ENCODE measurements at places on chromosomes 6 and 20.

- no peak for DNase-seq
Observed at GRCh38 chr6:27891320-27891875, 20.8 kb downstream of the OR2B2 start.

- DNase-seq = peak; percentile 92
Observed at GRCh38 chr20:3811467-3812258, 8.7 kb upstream of the AP5S1 start.

DNA sequence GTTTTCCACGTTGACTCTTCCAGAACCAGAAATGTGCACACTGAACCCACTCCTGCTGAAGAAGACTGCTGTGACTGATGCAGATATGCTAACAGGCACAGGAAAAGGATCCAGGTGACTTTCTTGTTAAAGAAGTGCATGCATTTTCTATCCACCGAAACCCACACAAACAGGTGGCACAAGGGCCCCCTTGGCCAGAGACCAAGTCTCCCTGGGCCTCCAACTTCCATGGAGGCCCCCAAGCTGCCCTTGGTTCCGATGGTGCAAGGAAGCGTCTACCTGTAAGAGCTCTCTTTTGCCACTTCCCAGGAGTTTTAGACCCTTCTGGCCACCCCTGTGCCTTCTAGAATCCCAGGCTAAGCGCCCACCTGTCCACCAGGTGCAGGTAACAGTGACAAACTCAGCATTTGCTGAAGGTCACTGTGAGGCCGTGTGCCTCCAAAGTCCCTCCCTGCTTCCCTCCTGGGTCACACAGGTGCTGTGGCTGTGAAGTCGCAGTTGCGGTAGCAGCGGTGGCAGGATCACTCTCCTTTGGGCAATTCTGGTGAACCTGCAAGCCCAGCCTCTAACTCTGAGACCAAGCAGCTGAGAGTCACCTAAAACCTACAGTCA is 134.8 kb downstream of the PXDC1 start:
- no peak for DNase-seq

- DNase-seq = no peak
Observed at GRCh38 chr20:18585134-18585533, 2.7 kb upstream of the DTD1 start.

- no peak for DNase-seq
Observed at GRCh38 chr6:48475275-48475674, 364.3 kb upstream of the PTCHD4 start.

- DNase-seq = no peak
Observed at GRCh38 chr6:163395831-163396185, 18.7 kb upstream of the QKI start.

- DNase-seq = no peak
Observed at GRCh38 chr20:41394081-41394480, 27.5 kb upstream of the EMILIN3 start.

DNA sequence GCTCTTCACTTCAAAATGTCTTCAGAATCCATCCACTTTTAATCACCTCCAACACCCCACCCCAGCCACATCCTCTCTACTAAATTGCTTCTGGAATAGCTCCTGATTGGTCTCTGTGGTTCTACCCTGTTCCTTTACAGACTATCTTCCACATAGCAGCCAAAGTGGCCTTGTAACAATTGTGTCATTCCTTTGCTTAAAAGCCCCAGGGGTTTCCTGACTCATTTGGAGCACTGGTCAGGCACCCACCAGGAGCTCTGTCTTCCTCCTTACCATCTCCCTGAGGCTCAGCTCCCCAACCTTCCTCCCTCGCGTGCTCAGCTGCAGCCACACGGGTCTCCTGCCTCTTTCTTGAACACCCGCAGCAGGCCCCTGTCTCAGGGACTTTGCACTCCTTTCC is 126.8 kb downstream of the HIVEP1 start:
- DNase-seq = no peak

- no peak for DNase-seq
Observed at GRCh38 chr6:42211726-42212125, 5.9 kb downstream of the MRPS10 start.

DNA sequence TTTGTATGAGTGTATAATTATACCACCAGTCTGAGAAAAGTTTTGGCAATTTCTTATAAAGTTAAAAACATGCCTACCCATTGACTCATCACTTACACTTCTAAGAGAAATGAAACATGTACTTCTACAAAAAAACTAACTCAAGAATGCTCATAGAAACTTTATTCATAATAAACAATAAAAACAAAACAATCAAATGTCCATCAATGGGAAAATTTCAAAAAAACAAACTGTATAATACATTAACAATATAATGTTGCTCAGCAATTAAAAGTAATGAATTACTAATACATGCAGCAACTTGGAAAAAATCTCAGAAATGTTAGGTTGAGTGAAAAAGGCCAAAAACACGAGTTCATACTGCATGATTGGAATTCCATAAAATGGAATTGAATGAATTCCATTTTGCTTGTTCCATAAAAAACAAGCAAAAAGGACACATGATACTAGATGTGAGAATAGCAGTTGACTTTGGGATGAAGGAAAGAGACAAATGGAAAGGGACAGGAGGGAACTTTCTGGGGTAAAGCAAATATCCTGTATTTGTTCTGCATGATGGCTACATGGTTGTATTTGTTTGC is 726.6 kb downstream of the RFPL4B start:
- no peak for DNase-seq

- no peak for DNase-seq
Observed at GRCh38 chr6:56899311-56899710, 55.6 kb upstream of the BEND6 start.

DNA sequence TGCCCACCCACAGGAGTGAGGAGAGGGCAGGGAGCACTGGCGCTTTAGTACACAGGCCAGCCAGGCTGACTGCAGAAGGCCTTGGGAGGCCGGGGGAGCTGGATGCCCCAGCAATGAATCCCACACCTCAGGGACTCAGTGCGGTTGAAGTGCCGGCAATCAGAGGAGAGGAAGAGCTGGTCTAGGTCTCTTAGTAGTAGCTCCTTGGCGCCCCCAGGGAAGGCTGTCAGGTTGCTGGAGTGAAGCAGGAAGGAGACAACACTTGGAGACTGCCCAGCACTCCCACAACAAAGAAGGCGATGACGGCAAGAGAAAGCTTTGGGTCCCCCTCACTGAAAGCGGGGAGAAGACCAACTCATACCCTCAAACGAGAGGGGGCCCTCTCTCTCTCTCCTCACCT is 8.3 kb upstream of the TNXB start:
- no peak for DNase-seq

GRCh38 chr6:49698478-49698877 is 14.9 kb downstream of the CRISP2 start:
- no peak for DNase-seq

GRCh38 chr6:30877419-30878262 is 6.7 kb upstream of the DDR1 start:
- peak; percentile 79 for DNase-seq

DNA sequence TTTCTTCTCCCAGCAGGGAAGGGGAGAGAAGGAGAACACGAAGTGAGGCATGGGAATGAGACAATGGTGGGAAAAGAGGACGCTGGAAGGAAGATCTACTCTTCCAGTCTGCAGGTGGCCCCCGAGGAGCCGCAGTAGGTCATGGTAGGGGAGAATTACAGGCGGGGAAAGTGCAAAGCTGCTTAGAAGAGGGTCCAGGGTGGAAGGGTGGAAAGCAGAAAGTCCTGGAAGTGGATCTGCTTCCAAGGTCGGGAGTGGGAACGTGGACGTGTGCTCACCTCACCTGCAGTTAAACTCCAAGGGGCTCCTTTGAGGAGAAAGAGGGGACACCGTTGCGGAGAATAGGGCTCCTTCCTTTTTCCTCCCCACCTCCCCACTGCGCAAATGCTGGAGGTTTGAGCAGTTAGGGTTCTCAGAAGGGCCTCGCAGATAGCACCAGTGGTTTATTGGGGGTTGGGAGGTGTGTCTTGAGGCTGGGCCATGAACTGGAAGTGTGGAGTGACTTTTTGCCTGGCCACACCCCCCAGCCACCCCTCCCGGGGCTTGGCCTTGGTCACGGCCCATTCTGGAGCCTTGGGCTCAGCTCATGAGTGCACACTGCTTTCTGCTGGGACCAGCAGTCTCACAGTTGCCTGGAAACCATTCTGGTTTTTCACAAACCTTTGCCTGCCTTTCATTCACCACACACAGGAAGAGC is 100.4 kb upstream of the MLN start:
- peak; percentile 83 for DNase-seq

DNA sequence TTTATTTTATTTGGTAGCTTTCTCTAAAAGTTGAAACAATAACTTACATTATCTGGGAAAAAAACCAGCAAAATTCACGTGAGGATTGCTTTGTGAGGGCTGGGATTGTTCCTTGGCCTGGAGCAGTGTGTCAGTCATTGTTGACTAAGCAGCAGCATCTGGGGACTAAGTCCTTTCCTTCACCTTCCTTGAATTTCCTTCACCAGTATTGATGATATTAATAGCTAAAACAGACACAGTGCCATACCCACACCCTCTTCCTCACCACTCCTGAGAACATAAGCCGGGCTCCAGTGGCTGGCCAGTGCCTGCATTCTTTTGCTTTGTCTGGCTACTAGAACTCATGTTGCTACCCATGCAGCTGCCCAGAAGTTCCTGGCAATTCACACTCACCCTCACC is 23.7 kb downstream of the PLCB1 start:
- no peak for DNase-seq

DNA sequence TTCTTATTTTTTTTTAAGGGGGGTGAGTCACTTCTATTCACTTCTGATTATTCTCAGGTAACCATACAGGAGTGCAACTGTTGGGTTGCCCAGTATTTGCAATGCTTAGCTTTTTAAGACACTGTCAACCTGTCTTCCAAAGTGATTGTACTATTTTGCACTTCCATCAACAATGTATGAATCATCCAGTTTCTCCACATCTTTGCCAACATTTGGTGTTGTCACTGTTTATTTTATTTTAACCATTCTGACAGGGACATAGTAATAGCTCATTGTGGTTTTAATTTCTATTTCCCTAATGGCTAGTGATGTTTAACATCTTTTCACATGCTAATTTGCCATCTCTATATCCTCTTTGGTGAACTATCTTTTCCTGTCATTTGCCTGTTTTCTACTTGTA is 1.4 kb upstream of the SLC13A3 start:
- DNase-seq = no peak

DNA sequence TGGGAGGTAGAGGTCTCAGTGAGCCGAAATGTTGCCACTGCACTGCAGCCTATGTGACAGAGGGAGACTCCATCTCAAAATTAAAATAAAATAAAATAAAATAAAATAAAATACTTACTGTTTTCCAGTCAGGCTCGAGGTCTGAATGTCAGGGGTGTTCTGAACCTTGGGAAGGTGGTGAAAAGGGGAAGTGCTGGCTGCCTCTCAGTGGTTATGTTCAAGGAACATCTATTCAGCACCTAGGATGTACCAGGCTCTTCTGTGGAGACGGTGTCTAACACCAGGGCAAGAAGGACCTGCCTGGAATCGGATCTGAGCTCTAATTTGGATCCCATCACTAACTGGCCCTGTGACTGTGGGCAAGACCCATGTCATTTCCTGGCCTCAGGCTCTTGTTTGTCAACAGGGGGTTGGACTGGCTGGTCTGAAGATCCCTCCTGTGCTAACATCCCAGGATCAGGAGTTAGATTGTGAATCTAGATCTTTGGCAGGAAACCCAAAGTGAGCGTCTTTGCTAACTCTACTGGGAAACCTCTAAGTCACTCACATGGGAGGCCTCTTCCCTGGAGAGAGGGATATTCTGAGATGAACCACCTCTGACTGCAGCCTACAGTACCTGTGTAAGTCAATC is 63.4 kb upstream of the SIRPG start:
- DNase-seq = no peak

DNA sequence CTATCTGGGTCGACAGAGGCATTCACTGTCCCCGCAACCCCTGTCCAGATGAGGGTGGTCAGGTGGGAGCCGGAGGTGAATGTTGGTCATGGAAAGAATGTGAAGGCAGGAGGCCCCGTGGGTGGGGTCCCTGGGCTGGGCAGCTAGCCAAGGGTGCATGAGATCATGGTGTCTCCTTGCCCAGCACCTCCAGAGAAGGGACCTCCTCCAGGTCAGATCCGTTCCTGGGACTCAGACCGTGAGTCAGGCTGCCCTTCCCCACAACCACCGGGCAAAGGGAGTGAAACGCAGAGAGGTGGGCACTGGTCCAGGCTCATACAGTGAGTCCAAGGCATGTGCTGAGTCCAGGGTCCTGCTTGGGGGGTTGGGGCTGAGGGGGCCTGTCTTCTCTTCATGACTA is 3.5 kb downstream of the FOXS1 start:
- DNase-seq = no peak

DNA sequence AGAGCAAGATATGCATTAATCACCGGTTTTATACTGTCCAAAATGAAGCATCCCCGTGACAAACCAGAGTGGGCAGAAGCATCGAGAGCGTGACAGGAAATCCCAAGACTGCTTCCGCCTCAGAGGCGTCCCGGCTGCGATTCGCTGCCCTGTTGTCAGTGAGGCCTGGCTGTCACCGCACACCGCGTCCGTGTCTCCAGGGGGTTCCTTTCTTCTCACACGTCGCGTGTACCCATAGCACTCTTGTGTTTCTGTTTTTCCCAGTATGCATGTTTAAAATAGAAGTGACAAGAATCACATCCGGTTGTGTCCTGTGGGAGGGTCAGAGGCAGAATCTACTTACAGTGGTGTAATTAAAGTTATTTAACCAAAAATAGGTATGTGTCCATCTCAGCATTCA is 8.3 kb upstream of the ADRM1 start:
- DNase-seq = no peak

DNA sequence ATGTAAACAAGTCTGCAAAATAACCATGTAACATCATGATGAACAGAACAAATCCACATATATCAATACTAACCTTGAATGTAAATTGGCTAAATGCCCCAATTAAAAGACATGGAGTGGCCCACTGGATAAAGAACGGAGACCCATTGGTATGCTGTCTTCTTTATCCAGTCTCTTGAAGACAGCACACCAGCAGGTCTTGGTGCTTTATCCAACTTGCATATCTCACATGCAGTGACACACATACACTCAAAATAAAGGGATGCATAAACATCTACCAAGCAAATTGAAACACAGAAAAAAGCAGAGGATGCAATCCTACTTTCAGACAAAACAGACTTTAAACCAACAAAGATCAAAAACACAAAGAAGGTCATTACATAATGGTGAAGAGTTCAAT is 30.3 kb upstream of the EPB41L2 start:
- DNase-seq = no peak

- no peak for DNase-seq
Observed at GRCh38 chr6:134119486-134119885, 67.1 kb upstream of the SLC2A12 start.

DNA sequence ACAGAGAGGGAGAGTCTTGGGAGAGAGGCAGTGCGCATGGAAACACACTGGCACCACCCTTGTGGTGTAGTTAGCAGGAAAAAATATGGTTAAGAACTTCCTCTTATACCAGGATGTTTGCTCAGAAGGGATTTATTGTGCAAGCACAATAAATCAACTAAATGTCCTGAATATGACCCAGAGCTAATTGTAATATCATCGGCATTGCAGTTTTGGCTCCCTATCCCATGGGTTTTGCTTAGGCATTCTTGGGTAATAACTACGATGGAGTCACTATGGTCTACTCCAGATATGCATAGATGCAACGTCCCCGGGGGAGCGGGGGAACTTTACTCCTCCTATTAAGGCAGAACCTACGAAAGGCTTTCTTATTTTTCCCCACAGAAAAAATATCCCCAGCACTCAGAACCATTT is 751.6 kb downstream of the EYS start:
- DNase-seq = no peak

- no peak for DNase-seq
Observed at GRCh38 chr20:309306-309840, 12.0 kb downstream of the ZCCHC3 start.

GRCh38 chr6:90645634-90646033 is 58.8 kb upstream of the MAP3K7 start:
- no peak for DNase-seq

GRCh38 chr6:81634155-81634880 is 118.2 kb downstream of the TENT5A start:
- DNase-seq = no peak

Data from CD4-positive, alpha-beta T cell treated with Interleukin-12 subunit alpha and Interleukin-12 subunit beta, for 1 hour (primary cell).